Activated naive CD8-positive, alpha-beta T cell treated with anti-CD3 and anti-CD28 coated beads for 36 hours (primary cell): ENCODE measurements at places on chromosomes 4 and X. TPM values are rescaled to one million over a fixed set of nuclear protein-coding genes. Genes with fewer than 3 reads are reported as not detected.

HHIP gene
- total RNA-seq, result not detected

SFRP2 gene
- 0.14 TPM for total RNA-seq

COL25A1 gene
- not detected for total RNA-seq

CLDN34 gene
- total RNA-seq, result not detected

NEUROG2 gene
- not detected for total RNA-seq

SMIM10L2A gene
- 0.31 TPM for total RNA-seq
